Kidney glomerular epithelial cell (primary cell): ENCODE measurements at places on chromosomes 16 and 17.

DNA sequence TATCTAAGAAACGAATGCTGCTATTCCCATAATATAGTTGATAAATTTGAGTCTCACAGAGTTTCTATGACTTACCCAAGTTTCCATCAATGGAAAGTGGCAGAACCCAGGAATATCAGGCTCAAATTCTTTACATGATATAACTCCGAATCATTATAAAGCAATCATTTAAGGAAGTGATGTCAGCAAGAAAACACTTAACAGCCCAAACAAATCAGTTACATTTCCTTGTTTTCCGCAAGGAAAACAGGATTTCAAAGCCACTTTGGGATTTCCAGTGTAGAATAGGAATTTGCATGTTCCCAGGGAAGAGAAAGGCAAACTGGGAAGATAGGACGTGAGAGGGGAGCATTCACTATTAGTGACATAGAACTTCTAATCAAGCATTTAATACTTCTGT, 311.4 kb upstream of the GOT2 start:
- DNase-seq = no peak

- DNase-seq = peak; percentile 38
These were observed 92.3 kb downstream of the WNT3 start for GRCh38 chr17:46726206-46726605.

DNA sequence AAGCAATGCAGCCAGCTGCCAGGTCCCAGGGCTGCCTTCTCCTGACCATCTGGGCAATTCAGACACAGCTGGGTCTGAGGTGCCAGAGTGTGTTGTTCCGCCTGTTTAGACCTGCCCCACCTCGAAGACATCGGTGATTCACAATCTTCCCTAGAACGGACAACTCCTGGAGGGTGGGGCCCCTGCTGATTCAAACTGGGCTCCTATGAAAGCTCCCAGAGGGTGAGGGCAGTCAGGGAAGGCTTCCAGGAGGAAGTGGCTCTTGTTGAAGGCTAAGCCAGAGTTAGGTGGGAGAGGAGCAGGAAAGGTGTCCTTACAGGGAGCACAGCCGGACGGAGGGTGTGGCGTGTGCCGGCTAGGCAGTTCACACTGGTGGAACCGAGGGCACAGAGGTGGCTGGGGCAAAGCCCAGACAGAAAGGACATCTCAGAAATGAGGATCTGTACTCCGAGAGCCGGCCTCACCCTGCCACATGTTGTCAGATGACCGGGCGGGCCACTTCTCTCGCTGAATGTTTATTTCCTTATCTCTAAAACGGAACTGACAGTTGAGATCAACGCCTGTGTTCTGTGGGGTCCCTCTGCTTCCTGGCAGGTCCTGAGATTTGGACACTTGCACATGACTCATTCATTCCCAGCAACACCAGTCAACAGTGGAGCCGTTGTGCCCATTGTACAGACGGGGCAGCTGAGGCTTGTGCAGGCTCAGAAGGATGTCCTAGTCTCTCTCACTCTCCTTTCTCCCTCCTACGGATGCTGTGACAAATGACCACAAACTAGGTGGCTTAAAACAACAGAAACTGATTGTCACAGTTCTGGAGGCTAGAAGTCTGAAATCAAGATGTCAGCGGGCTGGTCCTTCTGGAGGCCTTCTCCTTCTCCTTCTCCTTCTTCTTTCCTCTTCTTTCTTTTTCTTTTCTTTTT, 26.9 kb upstream of the LITAF start:
- DNase-seq = no peak

DNA sequence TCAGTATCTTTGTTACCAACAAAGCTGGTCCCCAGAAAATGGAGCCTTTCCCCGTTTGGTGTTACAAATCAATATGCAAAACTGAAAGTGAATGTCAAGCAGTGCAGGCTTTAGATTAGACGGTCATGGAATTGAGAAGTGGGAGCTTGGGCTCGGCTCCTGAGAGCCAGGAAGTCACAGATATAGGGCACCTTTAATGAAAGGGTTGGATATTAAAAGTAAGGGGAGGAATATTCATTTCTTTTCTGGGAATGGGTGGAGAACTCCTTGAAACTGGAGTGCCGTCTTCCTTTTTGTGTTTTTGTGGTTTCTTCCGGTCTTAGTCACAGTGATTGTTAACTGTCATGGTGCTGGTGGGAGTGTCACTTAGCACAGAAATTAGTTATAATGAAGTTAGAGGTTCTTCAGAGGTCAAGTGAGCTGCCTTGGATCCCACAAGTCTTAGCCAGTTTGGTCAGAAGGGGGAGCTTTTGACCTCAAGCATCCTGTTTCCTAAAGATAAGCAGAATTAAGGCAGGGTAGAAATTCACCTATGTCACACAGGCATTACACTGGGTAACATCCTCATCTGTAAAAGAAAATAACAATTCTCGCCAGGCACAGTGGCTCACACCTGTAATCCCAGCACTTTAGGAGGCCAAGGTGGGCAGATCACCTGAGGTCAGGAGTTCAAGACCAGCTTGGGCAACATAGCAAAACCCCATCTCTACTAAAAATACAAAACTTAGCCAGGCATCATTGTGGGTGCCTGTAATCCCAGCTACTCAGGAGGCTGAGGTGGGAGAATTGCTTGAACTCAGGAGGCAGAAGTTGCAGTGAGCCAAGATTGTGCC, 9.6 kb upstream of the EIF1 start:
- DNase-seq = peak; percentile 83

DNA sequence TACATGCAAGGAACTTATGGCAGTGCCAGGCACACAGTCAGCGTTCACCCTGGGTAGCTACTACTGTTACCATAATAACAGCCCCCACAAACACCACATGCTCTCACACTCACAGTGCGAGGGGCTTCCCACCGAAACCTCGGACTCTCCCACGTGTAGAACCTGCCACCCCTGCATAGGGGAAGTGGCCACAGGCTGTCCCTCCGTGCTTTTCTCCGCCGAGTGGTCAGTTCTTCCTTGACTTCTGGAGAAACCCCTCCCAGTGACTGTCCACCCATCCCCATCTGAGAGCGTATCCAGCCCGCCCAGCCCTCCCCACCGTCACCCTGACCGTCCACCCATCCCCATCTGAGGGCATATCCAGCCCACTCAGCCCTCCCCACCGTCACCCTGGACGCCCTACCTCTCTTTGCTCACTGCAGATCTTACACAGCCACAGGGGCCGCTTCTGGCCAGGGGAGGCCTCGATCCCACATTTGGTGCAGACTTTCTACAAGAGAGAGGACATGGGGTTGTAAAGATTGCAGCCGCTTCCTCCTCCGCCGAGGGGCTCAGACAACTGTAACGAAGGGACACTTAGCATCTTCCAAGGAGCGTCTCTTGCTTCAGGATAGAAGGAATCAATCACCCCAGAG, 71.1 kb downstream of the RPH3AL start:
- DNase-seq = no peak

- no peak for DNase-seq
These were observed 52.2 kb downstream of the SDK2 start for GRCh38 chr17:73592079-73592415.

DNA sequence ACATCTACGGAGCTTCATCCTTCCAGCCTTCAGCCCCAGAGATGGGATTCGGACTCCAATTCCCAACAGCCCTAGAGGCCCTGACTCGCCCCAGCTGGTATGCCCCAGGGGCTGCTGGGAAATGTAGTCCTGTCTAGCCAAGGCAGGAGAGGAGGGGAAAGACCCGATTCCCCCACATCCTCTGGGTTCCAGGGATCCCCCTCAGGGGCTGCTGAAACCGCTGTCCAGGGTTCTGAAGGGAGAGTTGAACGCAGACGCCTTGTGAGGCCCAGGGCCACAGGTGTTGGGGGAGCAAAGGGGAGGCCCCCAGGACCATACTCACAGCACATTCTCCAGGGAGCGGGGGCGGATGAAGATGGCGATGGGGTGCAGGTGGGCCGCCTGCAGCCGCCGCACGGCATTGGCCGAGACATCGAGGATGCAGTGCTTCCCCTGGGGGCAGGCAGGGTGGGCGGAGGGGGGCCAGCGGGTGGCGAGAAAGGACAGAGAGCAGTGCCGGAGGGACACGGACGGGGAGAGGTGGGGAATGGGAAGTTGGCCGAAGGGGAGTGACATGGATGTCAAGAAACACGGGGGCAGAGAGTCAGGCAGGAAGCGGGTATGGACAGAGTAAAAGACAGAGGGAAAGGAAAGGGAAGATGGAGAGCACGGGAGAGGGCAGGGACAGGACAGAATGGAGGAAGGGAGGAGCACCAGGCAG, 12.6 kb upstream of the ASGR1 start:
- no peak for DNase-seq

DNA sequence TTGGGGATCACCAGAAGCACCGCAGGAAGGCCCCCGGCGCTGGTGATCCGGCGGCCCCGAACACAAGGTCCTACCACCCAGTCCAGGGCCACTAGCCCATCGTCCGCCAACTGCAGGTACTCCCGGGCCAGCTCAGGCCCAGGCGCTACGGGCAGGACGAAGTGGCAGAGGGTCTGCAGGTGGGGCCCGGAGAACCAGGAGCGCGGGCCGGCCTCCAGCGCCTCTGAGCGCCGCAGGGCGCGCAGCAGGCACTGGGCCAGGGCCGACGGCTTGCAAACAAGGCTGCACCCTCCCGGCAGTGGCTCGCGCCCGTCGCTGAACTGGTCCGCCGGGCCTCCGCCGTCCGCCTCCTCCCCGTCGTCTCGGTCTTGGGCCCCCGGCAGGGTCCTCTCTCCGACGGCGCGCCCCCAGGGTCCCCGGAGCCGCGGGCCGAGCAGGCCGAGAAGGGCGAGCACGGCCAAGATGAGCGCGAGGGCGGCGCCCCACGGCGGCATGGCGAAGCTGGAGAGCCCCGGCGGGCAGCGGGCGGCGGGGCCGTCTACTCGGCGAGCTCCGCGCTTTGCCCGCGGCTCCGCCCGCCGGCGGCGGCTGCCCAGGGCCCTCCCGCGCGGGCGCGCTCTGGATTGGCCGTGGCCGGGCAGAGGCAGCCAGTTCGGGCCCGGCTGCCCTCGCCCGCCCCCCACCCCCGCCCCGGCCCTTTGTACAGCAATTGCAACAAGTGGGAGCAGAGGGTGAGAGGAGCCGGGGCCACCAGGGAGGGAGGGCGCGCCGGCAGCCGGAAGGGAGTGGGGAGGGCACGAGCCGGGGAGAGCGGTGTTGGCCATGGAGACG, at the start of gene ABHD15:
Gene ABHD15, minus strand, starts transcription at position 565 of the 831 bp plus-strand sequence. Its CDS starts 71 bp downstream, at position 494.
- DNase-seq = peak; percentile 40

- DNase-seq = peak; percentile 87
These were observed 8.2 kb downstream of the PLCD3 start for GRCh38 chr17:45123930-45124796.

- no peak for DNase-seq
These were observed 62.1 kb downstream of the ABHD15 start for GRCh38 chr17:29504711-29505110.

- no peak for DNase-seq
These were observed 20.7 kb upstream of the IL21R start for GRCh38 chr16:27381236-27381635.

GRCh38 chr17:72683506-72684404, 408.7 kb downstream of the SLC39A11 start:
- DNase-seq = peak; percentile 78

DNA sequence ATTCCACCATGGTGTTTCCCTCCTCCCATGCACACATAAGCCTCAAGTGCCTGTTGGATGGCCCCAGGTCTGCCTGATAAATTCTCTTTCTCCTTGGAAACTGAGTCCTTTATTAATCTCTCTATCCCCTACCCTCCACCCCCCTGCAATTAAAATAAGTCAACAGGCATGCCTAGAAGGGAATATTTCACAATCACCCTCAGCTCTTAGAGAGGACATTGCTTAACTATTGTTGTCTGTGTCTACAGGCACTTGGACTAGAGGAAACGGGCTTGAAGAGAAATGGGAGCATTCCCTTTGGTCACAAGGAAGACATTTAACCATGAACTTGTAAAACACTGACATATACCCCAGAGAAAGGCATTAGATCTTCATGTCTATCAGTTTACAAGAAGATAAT, 39.5 kb downstream of the RCVRN start:
- no peak for DNase-seq

DNA sequence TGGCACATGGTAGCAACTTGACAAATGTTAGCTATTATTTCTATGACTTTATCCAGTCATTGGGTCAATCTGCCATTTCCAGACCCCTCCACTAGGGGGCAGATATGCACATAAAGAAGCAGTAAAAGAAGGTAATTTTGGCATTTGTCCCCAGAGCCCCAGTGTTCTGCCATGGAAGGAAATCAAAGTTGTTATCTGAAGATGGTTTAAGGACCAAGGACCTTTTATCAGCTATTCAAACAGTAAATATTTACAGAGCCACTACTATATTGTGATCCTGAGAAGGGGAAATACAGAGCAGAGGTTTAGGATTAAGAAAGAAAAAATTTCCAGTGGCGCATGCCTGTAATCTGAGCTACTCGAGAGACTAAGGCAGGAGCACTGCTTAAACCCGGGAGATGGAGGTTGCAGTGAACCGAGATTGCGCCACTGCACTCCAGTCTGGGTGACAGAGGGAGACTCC, 20.0 kb downstream of the TRAF4 start:
- peak; percentile 77 for DNase-seq

DNA sequence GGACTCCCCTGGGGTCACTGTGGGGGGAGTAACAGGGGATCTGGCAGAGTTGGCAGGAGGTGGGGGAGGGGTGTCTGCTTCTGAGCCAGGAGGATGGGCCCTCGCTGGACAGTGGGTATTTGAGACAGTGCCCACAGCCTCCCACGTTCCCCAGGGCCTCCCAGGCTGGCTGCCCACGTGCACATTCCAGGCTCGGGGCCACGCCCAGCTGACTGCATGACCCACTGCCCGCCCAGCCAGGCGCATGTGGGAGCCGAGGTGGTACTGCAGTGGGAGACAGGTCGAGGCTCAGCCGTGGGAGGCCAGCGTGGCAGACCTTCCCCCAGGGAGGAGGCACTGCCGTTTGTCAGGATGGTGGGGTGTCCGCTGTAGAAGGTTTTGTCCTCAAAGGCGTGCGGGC, 38.8 kb downstream of the BAHCC1 start:
- peak; percentile 65 for DNase-seq

GRCh38 chr17:43316522-43317142, 82.2 kb upstream of the ARL4D start:
- DNase-seq = no peak

DNA sequence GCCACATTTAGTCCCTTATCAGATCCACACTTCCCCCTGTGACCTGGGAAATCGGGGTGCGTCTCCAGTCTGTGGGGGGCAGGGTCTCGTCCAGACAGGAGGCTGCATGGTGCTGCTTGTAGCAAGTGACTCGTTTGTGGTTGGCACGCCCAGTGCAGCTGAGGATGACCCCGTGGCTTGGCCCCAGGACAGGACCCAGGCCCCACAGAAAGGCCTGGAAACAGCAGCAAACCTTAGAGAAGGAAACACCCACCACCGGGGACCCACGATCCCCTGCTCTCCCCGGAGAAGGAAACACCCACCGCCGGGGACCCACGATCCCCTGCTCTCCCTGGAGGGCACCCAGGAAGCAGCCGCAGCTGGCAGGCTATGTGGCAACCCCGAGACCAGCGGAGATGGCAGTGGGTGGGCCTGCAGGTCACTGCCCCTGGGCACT, 8.2 kb upstream of the C16orf95 start:
- no peak for DNase-seq

DNA sequence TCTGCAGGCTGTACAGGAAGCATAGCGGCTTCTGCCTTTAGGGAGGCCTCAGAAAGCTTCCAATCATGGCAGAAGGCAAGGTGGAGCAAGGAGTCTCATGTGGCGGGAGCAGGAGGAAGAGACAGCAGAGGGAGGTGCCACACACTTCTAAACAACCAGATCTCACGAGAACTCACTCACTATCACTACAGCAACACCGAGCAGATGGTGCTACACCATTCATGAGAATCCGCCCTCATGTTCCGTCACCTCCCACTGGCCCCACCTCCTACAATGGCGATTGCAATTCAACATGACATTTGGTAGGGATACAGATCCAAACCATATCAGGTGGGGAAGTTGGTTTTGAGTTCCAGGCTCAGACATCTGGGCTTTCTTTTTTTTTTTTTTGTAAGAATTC, 31.9 kb upstream of the NUDT7 start:
- no peak for DNase-seq
